ENCODE measurements at places on chromosomes 1 and 21.

DNA sequence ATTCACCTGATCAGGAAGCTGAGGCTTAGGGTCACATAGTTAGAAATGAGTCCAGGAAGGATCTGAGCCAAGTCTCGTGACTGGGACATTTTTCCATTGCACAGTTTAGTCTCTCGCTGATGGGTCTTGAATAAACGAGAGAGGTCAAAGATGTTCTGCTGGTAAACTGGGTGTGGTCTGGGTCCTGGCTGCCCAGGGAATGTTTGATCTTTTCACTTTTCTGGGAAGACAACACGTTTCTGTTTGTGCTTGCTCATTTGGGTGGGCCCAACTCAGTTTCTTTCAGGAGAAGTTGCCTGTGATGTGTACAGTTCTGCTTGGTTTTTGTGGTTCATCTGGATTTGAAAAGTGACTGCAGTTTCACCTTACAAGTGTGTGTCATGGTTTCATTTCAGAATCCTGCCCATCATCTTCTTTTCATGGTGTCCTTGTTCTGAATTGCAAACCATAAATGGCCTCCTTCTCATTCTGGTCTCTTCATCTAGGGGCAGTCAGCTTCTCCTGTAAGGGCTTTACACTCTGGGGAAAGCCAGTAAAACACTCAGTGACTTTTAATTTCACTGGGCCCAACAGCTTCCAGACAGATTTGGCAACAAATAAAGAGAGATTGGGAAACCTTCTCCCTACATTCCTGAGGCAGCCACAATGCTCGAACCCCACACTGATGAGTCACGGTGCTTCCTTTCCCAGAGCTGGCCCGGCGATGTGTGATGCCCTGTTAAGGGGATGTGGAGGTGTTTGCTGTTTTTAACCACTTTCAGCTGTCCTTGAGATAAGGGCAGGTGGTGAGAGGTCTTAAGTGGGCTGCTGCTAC, 7.2 kb upstream of the TACSTD2 start:
- no peak for DNase-seq

DNA sequence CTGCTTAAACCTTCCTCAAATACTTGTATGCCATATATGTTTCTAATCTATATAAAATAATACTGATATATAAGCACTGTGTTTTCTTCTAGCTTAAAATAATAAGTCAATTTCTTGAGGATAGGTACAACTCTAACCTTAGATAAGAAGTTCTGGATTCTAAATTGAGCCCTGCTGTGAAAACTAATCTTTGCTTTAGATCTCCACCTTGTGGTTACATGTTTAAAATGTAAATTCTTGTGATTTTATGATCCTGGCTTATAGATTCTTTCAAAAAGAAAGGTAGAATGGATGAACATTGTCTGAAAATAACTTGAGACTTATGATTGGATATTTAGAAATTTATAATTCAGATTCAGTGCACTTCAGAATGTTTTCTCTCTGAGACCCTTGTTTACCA, 38.9 kb upstream of the HMCN1 start:
- no peak for DNase-seq

DNA sequence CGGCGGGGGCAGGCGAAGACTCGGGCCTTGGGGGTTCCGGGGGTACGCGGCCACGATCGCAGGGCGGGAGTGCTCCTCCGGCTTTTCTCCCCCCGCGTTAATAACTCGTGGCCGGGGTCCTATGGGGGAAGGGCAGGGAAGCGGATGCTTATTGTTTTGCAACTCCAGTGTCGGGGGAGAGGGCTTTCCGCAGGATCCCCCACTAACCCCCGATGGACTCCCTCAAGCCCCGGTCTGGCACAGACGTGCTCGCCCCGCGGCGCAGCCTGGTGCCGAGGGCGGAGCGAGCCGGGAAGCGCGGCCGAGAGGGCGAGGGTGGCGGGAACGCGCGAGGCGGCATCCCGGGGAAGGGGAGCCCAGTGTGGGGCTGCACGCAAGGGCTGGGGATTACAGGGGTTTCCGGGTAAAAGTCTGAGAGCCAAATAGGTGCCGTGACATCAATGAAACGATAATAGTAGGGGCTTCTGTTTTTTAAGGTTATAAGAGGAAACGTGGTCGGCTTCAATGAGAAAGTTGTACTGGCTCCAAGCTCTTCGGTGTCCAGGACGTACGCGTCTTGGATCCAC, 772 bp downstream of the UCK2 start:
- peak; percentile 72 for DNase-seq

DNA sequence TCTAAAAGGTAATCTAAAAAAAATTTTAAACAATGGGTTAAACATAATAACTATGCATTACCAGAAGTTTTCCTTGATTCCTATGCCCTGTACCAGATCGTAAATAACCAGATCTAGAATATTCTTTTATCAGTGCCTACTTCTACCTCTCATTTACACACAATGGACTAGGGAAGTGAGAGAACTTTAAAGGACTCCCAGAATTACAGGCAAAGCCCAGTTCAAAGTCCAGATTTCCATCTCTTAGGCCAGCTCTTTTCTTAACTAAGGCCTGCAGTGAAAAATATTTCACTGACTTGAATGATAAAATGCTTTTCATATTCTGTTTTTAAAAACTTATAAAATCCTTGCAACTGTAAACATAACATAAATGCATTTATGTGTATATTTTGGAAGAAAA, 32.6 kb downstream of the ESRRG start:
- DNase-seq = no peak

DNA sequence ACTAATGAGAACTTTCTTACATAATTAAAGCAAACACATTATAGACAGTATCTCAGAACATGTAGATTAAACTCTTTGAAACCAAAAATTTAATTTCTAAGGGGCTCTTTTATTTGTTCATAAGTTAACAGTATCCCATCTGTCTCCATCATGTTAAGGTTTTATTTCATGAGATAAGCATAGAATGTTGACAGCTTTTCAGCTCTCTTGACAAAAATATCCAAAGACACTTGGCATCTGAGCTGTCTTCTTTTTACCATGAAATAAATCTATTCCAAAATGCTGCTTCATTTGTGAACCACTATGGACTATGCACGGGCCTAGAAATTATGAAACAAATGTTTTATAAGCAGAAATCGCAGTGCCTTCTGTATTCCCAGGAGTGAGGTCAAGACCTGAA, 45.2 kb downstream of the SCYL3 start:
- no peak for DNase-seq

DNA sequence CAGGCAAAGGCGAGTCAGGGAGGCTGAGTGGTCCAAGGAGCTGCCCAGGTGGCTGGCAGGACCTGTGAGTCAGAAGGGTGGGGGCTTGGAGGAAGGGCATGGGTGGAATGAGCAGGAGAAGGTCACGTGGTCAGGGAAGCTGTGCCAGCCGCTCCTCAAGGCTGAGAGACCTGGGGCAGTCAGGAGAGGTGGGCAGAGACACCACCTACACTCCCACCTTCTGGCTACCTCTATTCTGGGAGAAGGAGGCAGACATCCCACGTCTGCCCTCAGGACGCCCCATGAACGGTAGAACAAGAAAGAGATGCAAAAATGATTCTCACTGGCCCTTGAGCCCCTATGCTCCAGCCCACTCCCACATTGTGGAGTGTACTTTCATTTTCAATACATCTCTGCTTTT, 151.8 kb upstream of the RAB4A start:
- DNase-seq = no peak

DNA sequence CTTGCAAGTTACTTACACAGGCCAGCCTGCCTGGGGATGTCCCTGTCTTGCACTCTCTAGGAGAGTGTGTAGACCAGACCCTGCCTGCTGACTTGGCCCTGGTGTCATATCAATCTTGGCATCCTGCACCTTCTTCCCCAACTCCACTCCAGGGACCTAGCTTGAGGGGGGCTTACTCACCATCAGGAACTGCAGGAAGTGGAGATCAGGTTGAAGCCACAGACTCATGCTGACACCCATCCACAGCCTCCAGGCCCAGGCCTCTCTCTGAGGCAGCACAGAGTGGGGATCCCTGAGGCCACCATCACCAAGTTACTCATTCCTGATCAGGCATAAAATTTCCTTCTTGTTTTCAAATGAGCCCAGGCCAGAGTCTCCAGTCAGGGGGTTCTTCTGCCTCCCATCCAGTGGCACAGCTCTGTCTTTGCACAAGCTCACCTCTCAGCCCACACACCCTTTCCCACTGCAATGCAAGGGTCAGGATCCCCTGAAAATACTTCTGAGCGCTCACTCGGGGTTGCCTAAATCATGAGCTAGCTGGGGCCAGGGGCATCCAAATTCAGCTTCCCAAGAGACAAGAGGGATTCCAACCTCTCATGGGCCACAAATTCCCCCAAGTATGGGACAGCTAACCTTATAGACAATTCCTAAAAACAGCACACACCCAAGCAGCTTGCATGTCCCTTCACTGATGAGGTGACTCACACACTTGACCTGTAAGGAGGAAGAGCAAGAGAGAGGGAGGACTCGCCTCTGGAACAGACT, 33.5 kb downstream of the CSMD2 start:
- DNase-seq = no peak

DNA sequence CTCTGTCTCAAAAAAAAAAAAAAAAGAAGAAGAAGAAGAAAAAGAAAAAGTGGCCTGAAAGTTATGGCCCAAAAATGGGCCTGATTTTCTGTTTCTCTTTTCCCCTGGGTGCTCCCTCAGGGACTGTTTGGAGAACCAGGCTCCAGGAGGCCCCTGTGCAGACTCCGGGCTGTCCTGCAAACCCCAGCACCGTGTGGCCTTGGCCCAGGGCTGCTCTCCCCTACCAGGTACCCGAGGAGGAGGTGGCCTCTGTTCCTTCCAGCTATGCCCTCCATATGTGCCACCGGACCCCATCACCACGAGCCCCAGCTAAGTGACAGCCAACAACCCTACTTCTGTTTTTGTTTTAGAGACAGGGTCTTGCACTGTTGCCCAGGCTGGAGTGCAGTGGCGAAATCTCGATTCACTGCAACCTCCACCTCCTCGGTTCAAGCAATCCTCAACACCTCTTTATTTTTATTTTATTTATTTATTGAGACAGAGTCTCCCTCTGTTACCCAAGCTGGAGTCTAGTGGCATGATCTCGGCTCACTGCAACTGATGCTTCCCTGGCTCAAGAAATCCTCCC, 7.5 kb upstream of the FAAP20 start:
- DNase-seq = no peak

GRCh38 chr21:41956926-41957729, 3.3 kb upstream of the C2CD2 start:
- DNase-seq = no peak

- DNase-seq = no peak
Observed at GRCh38 chr1:220809187-220809550, 22.5 kb downstream of the MTARC1 start.

DNA sequence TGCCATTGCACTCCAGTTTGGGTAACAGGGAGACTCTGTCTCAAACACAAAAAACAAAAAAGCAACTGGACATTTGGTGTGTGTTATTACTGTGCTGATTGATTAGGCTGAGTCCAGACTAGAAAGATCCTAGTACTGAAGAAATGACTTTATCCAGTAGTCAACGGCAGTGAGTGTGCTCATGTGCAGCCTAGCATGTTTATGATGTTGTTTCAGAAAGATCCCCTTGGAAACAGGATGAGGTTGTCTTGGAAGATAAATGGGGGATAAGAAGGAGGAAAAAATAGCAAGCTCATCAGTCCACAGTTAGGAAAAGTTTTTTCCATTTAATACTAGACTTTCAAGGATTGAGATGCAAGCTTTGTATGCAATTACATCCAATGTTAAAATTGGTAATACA, 14.3 kb downstream of the RUSC1 start:
- no peak for DNase-seq

DNA sequence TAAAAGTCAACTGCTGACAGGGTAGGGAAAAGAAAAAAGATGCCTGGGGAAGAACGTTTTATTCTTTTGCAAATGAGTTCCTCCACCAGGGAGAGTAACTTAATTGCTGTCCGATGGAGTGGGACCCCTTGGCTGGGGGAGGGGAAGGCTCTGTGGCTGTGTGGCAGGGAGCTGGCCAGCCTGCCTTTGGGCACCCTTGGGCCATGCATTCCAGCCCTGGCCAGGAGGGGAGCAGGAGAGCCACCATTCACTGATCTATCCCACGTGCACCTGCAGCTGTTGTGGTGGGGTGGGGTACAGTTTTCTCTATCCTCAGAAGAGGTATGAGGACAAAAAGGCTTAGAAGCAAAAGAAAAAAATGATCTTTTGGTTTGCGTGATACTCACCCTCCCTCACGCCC, 116.9 kb downstream of the KCNK1 start:
- no peak for DNase-seq

DNA sequence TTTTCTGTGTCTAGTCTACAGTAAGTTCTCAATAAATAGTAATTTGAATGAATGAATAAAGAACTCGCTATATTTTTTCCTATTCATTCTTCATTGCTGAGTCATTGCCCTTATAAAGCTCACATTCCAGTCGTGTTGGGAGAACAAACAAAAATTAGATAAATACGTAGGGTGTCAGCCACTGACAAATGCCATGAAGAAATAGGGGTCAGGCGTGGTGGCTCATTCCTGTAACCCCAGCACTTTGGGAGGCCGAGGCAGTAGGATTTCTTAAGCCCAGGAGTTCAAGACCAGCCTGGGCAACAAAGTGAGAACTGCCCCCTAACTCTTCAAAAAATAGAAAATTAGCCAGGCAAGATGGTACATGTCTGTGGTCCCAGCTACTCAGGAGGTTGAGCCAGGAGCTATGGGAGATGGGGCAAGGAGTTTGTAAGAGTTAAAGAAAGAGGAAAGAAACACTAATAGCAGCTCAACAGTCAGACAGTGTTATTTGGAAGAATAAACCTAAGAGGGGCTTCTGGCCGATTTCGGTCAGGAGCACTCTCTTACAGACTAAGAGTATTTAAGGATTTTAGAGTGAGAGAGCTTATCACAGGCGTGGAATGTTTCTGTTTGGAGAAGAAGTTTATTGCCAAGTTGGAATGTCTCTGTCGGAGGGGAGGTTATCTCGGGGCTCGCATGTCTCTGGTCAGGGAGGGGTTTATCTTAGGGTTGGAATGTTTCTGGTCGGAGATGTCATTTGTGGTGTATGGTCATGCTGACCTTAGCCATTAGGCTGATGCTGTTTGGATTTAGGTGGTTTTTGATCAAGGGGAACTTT, 1.8 kb upstream of the CHML start:
- no peak for DNase-seq

GRCh38 chr1:30232288-30232899, 491.0 kb downstream of the MATN1 start:
- no peak for DNase-seq

DNA sequence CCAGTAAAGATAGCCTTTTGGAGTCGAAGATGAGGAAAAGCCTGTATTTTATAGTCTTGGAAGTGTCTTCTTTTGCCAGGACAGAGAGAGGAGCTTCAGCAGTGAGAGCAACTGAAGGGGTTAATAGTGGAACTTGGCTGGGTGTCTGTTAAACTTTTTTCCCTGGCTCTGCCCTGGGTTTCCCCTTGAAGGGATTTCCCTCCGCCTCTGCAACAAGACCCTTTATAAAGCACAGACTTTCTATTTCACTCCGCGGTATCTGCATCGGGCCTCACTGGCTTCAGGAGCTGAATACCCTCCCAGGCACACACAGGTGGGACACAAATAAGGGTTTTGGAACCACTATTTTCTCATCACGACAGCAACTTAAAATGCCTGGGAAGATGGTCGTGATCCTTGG, at the start of gene VCAM1:
Gene VCAM1 (plus strand): TSS at position 253 of the 400 bp plus-strand sequence. CDS start 119 bp downstream, at position 372.
- DNase-seq = no peak

- DNase-seq = no peak
Observed at GRCh38 chr1:114618606-114619005, 37.2 kb upstream of the BCAS2 start.
